Kidney (tissue), 22 donors: ENCODE measurements at places on chromosomes 2 and 18. TPM values are rescaled to one million over a fixed set of nuclear protein-coding genes. Genes with fewer than 3 reads are reported as not detected.

The SLC9A2 gene
- 5.6 TPM for polyA plus RNA-seq

DNA sequence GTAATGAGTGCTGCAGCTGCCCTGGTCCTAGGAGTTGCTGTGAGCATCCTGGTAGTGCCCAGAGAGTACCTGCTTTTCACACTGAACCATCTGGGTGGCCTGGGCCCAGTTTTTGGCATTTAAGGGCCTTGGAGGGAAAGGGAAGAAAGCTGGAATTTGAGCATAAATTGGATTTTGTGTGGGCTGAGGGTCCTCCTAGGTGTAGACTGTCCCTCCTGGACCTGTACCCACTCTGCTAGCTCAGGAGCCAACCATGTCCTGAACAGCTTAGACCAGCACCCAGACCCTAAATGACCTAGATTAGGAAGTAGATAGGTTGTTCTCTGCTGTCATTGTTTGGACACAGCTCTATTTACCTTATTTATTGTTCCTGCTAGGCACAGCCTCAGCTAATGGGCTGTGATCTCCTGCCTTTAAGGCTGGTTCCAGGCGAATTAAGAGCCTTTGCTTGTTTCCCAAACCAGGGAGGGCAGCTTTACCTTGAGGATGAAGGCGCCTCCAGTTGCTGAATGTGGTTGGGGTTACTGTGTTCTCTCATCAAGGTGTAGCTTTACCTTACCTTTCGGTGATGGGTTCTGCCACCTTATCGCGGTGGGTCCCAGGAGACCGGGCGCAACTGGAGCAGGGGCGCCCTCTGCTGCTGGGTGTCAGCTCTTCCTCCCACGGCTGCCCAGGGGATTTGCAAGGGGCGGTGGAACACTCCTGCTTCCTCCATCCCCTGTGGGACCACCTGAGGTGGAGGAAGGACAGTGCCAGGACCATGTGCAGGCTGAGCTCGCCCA lies 34.4 kb downstream of the ITGA6 start:
- peak; percentile 75 for DNase-seq

DNA sequence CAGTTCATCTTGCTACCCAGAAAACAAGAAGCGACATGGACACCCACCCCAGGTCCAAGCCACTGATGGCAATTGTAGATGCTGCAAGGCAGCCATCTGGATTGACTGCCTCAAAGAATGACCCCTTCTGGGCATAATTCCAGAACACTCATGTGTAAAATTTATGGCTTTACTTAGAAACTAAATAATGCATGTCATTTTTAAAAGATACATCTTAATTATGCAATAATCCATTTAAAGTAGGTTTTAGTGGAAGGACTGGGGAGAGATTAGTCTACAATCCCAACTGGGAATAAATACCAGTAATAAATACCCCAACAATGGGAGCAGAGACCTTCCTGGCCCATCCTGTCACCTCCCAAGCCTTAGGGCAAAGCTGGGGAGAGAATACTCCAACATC lies 247.7 kb downstream of the SS18 start:
- DNase-seq = no peak

DNA sequence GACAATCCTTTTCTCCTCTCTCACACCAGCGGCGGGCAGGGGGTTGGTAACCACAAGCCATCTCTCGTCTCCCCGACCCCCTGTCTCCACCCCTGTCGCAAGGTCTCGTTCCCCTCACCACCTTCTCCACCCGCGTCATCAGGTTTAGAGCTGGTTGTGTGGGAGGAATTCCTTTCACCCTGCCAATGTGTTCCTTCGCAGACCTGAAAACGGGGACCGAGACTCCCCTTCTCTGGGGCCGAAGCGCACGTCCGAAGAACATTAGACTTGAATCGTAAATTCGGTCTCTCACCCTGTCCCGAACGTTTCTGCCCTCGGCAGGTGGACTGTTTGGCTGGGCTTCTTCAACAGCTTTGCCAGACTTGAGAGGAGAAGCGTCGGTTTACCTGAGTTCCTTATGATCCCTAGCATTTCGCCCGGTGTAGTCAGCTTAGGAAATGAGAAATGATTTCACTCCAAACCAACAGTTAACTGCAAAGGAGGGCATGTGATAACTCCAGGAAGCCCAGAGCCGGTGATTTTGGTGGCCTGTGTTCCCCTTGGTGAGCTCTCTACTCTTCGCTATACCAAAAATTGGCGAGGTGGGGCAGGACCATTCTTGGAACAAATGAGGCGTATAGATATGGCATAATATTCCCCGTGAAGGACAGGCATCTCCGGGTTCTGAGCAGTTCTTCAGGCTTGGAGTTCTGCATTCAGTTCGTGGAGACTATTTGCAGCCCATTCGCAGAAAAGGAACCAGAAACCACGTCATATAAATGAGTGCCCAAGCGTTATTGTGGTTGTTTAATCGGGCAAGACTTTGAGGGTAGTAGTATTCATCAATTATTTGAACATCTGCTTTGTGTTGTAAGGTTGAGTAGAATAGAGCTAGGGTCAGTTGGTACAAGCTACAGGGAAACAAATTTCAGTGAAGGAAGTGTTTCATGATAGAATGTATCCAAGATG lies 694 bp downstream of the CFAP36 start:
- peak; percentile 65 for DNase-seq

The CASP8 gene
- polyA plus RNA-seq = 8.0 TPM

The SKA1 gene
- not detected for polyA plus RNA-seq

DNA sequence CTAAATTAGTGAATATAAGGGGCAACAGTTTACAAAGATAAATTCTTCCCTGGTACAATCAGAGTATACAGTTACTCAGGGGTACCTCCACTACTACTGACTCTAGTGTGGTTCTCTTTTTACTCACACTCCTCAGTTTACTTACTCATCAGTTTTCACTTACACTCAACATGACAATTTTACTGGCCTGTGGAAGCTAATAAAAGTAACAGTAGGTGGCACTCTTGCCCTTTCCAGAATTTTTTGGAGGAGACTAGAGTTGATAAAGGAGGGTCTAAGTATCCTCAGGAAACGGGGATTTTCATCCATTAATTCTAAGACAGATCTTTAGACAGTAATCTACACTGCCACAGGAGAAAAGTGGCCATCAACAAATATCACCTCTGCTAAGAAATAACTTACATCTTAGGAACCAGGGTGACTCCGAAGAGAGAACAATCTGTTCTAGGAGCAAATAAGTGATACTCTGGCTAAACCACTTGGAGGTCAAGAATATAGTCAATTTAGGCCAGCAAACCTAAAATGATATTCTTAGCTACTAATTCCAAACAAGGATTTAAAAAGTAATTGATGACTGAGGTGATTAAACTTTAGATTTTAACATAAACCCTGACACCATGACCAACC lies 61.3 kb downstream of the ATL2 start:
- DNase-seq = no peak

DNA sequence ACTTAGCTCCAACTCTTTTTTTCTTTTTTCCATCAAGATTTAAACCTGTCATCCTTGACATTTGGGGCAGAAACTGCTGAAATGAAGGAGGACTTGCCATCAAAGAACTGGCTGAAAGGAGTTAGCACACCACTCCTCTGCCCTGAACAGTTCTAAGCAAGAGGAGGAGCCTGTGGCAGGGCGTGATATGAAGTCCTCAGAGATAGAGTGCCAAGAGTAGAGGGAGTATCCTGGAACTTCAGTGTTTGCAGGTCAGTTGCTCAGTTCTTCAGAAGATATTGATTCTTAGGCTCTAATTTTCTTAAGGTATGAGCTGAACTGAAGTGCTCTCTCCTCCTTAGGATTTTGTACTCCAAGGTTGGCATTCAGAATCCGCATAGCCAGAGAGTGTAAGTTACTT lies 15.2 kb downstream of the NABP1 start:
- no peak for DNase-seq
